ENCODE measurements at places on chromosomes 7 and 10.

DNA sequence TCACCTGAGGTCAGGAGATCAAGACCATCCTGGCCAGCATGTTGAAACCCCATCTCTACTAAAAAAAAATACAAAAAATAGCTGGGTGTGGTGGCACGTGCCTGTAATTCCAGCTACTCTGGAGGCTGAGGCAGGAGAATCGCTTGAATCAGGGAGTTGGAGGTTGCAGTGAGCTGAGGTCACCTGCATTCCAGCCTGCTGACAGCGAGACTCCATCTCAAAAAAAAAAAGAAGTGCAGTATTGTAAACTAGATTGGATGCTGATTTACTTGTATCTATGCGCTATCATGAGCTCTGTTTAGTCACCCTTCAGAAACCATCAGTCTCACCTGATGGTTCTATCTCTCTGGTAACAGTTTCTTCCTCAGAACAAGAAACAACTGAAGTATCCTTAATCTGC is 13.8 kb downstream of the ZSCAN21 start:
- no peak for DNase-seq

- no peak for DNase-seq
Observed at GRCh38 chr10:24467136-24467535, 256.6 kb downstream of the ARHGAP21 start.

- peak; percentile 86 for DNase-seq
Observed at GRCh38 chr10:18699849-18700840, 40.9 kb downstream of the ARL5B start.

DNA sequence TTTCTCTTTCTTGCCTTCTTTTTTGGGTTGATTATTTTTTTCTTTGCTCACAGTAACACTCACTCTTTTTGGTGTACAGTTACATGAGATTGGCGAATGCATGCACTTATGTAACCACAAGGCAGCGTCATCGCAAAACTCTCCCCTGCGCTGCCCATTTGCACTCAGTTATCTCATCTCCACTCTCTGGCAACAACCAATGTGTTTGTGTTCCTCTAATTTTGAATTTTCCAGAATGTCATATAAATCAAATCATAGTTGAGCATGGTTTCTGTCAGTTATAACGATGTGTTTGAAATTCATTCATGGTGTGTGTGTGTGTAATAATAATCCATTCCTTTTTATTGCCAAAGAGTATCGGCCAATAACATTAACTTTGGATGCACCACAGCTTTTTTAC is 23.0 kb upstream of the IGFBP3 start:
- no peak for DNase-seq

DNA sequence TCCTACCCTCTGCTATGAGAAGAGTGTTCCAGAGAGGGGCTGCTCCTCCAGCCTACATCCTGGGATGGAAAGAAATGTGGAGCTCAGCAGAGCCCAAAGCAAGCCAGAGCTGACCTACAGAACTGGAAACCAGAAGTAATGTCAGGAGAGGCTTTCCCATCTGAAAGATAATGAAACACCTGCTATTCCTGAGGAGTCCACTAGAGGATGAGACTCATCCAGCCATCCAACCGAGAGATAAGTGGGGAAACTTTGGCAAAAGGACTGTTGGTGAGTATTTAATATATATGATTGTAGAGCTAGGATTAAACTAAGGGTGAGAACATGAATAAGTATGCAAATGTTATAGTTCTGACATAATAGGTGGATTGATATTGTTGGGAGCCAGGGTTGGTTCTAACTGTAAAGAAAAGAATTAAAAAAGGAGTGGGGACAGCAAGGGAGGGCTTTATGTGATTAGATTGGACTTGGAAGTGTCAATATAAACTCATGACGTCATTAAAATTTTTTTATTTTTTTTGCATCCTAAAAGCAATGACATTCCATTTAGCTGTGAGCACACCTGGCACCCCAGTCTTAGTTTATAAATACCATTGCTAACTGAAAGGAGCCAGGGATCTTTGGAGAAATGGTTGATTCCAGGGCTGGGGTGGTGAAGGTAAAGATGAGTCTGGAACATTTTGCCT is 312.8 kb upstream of the NFE2L3 start:
- no peak for DNase-seq

DNA sequence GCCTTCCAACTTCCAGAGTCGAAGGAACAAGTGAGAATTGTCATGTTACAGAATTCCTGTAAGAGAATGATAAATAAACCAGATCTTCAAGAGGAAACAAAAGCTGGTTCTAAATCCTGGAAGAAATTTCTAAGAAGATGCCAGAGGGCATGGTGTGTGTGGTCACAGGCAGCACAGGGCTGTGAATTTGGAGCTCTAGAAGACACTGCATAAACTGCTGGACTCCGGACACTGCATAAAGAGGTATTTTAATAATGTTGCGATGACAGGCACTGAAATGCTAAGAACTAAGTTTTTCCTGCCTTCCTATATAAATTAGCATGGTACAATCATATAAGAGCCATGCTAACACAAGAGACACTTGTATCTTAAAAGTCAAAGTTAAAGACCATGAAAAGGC is 86.0 kb downstream of the LARP4B start:
- DNase-seq: no peak

DNA sequence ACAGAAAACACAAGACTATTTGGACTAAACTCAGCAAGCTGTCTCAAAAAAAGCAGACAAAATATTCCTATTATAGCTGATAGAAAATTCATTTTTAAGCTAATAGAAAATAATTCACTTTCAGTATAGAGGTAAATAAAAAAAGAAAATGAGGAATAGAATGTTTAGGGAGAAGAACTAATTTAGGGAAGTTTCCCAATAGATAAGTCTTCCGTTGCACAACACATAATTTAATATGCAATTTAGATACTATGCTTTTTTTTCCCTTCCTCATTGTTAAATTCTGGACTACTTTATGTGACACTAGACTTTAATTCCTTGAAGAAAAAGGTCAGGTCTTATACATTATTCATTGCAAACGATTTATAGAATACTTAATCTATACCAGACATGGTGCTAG is 10.3 kb downstream of the PNPLA8 start:
- DNase-seq: no peak

GRCh38 chr7:19051767-19052375 is 65.6 kb downstream of the TWIST1 start:
- DNase-seq: peak; percentile 40

DNA sequence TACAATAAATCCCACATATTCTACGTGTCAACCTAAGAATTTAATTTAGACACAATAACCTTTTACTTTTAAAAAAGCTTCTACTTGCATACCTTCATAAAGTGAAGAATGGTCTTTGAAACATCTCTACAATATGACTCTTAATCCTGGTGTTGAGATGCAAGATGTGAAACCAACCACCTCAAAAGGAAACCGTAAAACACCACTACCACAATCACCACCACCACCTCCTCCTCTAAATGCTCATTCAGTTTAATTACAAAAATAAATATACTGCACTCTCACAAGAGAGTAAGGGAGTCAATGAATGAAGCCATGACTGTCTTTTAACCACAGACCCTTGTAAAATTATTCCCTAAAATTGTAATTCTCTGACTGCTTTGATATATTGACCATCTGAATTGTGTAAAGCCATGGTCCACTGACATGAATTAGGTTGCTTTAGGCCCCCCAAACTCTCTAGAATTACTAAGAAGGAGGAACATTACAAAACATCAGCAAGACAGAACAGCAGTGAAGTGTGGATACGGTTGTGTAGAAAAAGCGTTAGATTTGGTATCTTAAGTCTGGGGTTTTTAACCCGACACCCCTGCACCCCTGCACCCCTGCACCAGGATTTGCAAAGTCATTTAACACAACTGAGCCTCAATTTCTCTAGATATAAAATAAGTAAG is 171.4 kb downstream of the SFMBT2 start:
- no peak for DNase-seq

DNA sequence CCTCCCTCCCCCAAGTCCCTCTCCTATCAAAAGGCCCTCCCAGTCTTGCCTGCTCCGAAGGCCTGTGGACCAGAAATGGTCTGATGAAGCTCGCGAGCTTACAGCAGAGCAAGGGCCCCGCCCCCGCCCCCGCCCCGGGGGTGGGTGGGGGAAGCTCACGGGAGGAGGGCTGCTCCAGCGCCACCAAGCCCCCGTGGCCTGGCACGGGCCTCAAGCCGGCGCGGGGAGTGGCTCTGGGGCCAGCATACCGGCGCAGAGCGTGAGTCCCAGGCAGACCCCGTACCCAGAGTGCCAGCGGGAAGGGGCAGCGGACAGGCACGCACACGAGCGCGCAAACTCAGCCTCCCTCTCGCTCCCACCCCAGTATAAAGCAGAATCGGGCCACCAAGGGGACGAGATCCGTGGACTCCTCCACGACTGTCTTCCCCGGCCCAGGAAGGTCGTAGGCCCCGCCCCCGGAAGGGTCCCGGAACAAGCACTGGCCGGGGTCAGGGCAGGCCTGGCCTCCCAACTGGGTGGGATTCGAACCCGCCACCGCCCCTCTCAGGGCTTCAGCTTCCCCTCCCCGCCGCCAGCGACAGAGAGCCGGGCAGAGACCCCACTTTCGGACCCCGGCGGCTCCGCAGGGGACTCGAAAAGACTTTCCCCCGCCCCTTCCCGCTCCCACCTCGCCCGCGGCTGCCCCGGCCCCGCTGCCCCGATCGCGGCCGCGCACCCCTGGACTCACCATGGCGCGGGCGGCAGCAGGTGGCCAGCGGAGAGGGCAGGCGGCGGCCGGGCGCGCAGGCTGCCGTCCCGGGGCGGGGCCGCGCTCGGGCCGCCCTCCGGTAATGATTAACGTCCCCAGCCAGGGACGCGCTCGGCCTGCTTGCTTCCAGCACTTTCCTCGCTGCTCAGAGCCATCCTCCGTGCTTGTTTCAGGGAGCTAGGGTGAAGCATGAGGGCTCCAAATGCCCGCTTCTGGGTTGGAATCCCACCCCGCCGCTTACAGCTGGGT is at the start of gene PCBD1:
PCBD1 (minus strand) TSS at position 762 of the 997 bp plus-strand sequence; CDS start at position 730, 32 bp downstream.
- DNase-seq: peak; percentile 82

DNA sequence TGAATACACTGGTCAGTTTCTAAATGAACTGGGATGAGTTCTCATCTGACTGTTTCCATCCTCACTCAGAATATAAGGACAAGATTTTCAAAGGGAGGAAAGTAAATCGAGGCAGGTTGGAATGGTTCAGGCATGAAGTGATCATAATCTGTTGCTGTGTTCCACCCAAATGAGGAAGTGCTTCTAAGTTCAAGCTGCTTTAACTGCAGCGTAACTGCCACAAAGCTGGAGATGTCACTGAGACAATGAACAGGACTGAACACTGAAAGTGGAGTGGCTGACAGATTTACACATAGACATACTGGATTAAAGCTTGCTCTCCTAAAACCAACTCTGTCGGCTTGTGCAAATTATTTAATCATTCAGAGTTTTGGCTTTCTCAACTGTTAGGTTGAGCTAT is 66.6 kb downstream of the GPR37 start:
- no peak for DNase-seq

- DNase-seq: no peak
Observed at GRCh38 chr7:154338701-154339506, 286.7 kb downstream of the DPP6 start.

GRCh38 chr10:102352066-102352715 is 43.3 kb upstream of the NFKB2 start:
- DNase-seq: peak; percentile 63

- DNase-seq: no peak
Observed at GRCh38 chr7:50486512-50486911, 36.4 kb upstream of the FIGNL1 start.

GRCh38 chr10:11382187-11382586 is 229.3 kb downstream of the USP6NL start:
- DNase-seq: no peak

DNA sequence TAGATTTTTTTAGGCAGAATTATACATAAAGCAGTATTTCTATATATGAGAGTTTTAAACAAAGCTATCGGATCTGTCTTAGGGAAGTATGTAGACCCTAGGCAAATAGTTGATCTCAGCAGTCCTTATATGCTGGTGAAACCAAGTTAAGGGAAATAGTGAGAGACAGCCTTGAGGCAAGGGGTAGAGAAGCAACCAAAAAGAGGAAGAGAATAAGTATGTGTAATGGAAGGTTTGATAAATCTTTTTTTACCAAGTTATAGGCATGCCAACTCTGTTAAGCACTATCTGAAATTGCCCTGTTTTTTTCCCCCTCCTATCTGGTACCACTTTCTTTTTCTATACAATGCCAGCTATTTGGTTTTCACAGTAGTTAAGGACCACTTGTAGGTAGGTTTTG is 19.9 kb downstream of the SPAG6 start:
- peak; percentile 66 for DNase-seq

GRCh38 chr7:130207033-130207432 is 627 bp upstream of the SSMEM1 start:
- peak; percentile 36 for DNase-seq

- no peak for DNase-seq
Observed at GRCh38 chr7:35313575-35313974, 59.7 kb upstream of the TBX20 start.

DNA sequence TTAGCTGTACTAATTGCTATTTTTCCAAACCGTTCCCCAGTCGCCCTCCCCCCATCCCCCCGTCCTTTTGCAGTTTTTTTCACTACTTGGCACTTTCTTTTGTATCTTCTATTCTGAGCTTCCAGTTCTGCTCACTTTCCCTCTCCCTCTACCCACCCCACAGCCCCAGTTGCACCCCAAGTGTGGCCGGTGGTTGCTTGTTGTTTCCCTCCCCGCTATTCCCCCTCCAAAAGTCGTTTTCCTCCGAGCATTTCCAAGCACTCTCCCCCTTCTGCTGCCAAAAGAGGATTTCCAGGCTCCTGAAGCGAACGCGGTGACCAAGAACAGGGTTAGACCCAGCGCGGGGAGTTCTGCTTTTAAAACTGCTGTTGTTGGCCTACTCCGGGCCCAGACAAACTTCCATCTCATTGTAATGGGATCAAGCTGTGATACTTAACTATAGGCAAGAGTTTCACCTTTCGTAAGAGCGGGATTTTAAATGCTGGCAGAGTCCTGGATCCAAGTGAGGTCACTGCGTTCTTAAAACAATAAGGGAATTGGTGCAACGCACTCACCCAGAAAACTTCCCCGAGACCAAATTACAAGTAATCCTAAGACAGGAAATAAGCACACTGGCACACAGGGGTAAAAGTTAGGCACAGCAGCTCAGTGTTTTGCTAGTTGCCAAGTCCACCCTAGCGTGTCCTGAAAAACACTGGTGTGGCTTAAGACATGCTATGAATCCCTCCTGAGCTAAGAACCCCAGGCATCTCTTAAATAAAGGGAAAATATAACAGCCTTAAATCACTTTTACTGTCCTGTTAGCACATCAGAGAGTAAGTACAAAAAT is 1.5 kb upstream of the RGS10 start:
- DNase-seq: no peak
